ENCODE measurements at places on chromosomes 11 and 22.

DNA sequence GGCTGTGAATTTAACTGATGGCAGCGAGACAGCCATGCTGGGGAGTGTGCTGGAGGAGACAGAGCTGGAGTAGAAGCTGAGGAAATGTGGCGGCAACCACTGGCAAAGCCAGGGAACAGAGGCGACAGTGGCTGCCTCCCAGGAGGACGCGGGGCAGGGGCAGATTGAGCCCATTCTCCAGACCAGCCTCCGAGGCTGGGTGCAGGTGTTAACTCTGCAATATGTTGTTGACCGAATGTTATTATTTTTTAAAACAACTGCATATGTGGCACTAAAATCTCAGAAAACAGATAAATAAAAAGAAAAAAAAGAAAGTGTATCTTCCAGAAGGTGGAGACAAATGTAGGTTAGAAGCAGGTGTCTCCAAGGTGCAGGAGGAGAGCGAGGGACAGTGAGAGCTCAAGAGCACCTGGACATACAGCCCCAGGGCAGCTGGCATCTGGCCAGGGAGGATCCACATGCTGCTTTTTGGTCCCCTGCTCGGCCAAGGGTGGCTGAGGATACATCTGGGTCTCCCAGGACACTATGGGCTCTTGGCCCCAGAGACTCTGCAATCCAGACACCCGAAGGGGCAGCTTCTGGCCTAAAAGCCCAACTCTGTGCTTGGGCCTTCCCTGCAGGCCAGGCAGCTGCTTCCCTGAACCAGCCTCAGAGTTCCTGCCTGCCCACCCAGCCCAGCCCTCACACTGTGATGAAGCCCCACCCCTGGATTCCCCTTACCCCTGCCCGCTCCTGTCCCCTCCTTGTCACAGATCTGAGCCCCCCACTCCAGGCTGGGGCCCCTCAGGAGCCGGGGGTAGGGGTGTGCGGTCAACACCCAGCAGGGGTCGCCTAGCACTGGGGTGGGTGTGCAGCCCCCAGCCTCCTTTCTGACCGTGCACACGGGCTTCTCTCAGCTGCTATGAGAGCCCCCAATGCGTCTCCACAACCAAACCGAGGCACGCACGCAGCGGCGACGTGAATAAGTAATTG is 12.9 kb downstream of the RTN4R start:
- peak; percentile 89 for DNase-seq

- no peak for DNase-seq
These were observed 564.1 kb downstream of the CNTN5 start for GRCh38 chr11:99584830-99585229.

- DNase-seq = no peak
These were observed 1.5 kb downstream of the ADORA2A start for GRCh38 chr22:24428751-24429410.

GRCh38 chr11:85266646-85267045 is 360.5 kb downstream of the DLG2 start:
- DNase-seq = no peak

GRCh38 chr22:49561338-49561737 is 266.3 kb downstream of the BRD1 start:
- no peak for DNase-seq

DNA sequence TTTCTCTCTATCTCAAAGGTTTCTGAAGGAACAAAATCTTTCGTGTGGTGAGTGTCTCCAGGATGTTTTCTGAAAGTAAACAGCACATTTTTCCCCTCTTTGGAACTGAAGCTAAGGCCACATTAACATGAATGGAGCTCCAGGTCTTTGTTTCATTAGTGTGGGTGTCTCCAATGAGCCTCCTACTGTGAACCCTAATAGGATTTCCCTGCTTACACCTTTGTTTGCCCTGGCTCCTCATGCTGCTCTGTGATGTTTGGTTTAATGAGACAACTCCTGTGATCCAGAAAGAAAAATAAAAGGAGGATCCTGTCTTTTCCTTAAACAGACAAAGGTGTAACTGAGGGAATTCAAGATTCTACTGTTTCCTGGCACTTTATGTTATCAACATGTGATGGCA is 76.9 kb upstream of the SLC6A5 start:
- DNase-seq = peak; percentile 75

DNA sequence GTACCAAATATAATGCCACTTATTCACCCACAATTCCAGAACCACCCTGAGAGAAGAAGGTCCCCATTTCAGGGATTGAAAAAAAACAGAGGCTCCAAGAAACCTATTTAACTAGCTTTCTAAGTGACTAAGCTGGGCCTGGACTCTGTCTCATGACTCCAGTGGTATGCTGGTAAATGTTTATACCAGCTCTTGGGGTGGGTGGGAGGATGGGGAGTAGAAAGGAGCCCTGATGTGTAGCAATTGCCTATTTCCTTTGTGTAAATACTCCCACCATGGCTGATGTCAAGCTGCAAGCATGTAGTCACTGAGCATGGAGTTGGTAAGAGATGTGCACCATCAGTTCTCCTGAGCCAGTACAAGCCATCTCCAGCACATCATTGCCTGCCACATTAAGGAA is 2.8 kb downstream of the PRG3 start:
- DNase-seq = no peak

DNA sequence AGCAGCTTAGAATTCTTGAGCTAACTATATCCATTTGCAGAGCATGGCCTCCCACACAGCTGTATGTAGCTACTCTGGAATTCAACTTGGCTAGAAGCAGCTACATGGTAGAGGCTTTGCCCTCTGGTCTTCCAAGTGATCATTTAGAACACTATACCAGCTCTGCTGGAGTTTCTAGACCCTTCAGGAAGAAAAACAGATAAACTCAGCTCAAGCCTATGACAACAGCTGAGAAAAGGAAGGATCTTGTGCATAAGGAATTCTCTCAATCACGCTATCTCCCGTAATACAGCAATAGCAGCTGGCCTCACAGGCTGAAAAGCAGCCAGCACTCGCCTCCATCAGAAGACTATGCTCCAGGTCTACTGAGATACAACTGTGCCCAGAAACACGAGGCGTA is 50.6 kb upstream of the APOA1 start:
- DNase-seq = no peak

DNA sequence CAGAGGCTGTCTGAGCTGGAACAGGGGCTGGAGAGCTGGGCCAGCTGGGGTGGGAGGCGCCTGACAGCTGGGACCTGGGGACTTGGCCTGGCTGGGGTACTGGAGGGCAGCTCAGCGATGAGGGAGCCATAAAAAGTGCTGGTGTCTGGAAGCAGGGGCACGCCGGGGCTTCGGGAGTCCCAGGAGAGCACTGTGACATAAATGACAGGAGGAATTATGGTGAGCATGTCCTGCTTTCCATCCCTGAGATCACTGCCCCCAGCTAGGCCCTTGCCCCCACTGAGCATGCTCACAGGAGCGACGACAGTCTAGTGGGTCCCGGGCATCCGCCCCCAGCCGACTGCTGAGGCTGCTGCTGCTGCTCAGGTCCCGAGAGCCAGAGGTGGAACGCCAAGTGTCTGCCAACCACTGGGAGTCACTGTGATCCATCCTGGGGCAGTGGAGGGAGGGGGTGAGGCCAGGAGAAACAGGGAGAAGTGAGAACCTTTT is 6.2 kb downstream of the ROBO4 start:
- DNase-seq = no peak

- no peak for DNase-seq
These were observed 25.0 kb upstream of the SLC5A1 start for GRCh38 chr22:32018056-32018455.

- DNase-seq = no peak
These were observed 4.3 kb downstream of the CBX6 start for GRCh38 chr22:38867471-38868285.

- DNase-seq = no peak
These were observed 24.0 kb downstream of the CSF2RB start for GRCh38 chr22:36937319-36938027.

DNA sequence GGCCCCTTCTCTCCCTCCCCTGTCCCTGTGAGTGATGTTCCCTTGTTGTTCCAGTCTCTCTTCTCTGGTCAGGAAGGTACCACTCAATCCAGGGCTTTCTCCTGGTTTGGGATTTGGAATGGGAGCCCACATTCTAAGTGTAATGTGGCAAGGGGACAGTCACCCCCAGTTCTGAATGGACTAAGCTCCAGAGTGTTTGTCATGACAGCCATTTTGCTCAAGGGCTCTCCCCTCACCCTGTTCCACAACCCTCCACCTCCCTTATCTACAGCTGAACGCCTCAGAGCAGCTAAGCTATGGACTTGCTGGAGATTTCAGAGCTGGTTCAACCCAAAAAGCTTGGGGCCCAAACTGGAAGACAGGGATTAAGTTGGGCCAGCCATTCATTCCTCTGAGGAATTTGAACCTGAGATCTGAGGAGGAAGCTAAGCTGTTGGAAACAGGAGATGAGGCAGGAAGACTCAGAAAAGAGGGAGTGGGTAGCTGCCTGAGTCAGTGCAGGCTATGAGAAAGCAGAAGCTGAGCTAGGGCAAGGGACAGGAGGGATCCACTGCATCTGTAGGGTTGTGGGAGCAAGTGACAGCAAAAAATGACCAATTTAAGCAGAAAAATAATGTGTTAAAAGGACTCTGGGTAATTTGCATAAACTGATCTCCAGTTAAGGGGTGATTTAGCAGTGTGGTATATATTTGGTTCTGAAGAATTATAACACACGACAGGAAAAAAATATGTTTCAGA is 22.9 kb upstream of the FCHSD2 start:
- DNase-seq = no peak

- no peak for DNase-seq
These were observed 12.4 kb downstream of the C11orf24 start for GRCh38 chr11:68259122-68259959.

- no peak for DNase-seq
These were observed 17.4 kb downstream of the CTSC start for GRCh38 chr11:88320149-88320559.

GRCh38 chr11:24617856-24618255 is 121.0 kb downstream of the LUZP2 start:
- DNase-seq = no peak
